ENCODE measurements at places on chromosomes 16 and 17.

DNA sequence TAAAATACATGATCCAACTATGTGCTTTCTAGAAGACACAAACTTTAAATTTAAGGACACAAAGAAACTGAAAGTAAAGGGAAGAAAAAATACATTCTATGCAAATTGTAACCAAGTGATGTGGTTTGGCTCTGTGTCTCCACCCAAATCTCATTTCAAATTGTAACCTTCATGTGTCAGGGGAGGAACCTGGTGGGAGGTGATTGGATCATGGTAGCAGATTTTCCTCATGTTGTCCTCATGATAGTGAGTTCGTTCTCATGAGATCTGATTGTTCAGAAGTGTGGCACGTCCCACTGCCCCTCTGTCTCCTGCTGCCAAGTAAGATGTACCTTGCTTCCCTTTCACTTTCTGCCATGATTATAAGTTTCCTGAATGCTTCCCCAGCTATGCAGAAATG is 15.0 kb downstream of the OR1A1 start:
- no peak for DNase-seq

GRCh38 chr17:8140065-8141029 is 11.9 kb downstream of the PER1 start:
- no peak for DNase-seq

- peak; percentile 34 for DNase-seq
Measured at GRCh38 chr17:42179911-42180410, 981 bp downstream of the KCNH4 start.

DNA sequence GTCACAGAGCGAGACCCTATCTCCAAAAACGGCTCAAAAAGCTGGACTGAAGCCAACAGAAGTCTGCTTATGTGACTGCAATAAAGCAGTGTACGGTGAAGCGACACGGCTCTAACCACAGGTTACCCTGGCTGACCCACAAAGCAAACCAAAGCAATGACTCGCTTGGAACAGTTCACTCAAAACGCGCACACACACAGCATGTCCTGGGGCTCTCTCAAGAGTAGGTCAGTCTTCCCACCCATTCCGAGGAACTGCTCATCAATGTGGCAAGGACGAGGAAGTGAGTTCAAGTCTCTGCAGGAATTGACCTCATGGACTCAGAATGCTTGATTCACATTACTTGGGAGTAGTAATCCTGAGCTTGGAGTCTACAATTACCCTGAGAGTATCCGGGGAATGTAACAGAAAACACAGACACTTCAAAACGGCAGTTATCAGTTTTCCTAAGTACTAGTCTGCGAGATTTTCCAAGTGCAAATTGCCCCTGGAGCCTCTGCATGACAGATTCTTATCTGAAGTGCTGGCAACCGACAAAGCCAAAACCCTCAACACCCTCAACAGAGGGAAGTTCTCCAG is 25.4 kb downstream of the PELP1 start:
- DNase-seq, result peak; percentile 71

DNA sequence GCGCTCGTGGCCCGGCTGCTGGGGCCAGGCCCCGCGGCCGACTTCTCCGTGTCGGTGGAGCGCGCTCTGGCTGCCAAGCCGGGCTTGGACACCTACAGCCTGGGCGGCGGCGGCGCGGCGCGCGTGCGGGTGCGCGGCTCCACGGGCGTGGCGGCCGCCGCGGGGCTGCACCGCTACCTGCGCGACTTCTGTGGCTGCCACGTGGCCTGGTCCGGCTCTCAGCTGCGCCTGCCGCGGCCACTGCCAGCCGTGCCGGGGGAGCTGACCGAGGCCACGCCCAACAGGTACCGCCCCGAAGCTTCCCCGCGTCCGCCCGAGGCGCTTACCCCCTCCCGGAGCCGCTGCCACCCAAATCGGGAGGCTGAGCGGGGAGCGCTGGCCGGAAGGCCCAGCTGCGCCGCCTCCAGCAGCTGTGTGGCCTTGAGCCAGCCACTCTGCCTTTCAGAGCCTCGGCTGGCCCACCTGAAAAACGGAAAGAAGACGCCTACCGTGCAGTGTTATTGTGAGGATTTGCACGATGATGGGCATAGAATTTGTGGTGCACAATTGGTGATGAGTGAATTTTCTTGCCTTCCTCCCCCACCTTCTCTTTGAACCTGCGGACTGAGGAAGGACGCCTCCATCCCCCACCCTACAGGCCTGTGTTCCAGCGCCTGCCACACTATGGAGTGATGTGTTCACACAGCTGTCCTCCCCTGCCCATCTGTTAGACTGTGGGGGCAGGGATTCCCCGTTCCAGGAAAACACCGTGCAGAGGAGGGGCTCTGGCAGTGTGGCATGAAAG is 523 bp downstream of the NAGLU start:
- peak; percentile 74 for DNase-seq

- DNase-seq, result no peak
Measured at GRCh38 chr16:83285921-83286320, 521.9 kb upstream of the HSBP1 start.

- DNase-seq, result peak; percentile 13
Measured at GRCh38 chr17:39863918-39864746, at the start of gene IKZF3. IKZF3 (minus strand) TSS chr17:39864312; CDS start chr17:39864126, 186 bp downstream.

GRCh38 chr17:68378268-68379176 is 78.8 kb downstream of the WIPI1 start:
- peak; percentile 77 for DNase-seq

All from fibroblast of upper back skin (primary cell).